AG09319 (cell line): ENCODE measurements at places on chromosomes 5 and 9.

GRCh38 chr5:12854386-12854785 lies 950.1 kb upstream of the CTNND2 start:
- no peak for DNase-seq

DNA sequence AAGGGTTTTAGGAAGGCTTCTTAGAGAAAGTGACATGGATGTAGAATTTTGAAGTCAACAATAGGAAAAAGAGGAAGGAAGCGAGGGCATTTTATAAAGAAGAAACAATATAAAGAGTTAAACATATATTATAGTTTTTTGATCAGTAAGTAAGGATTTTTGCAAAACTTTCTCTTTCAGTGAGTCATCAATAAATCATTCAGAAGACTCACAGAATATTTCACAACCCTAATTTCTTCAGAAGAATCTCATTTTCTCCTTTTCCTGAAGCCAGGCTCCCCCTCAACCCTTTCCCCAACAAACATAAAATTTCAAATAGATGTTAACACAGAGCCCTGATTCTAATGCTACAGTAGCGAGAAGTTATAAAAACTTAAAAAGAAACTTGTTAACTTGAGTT lies 4.3 kb upstream of the COX7C start:
- no peak for DNase-seq

DNA sequence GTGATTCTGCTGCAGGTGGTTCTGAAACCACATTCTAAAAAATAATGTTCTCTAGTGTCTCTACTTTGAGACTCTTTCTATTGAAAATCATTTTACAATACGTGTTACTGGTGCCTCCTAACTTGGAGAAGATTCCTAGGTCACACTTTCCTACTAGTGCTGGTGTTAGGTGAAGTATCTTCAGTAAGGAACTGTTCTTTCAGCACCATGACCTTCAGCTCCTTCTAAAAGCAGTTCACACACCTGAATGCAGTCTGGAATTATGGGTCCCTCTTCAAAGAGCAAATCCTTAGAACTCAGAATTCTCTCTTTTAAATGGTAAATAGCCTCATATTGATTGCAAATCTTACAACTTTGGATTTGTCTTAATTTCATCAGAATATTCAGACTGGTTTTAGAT lies 10.6 kb upstream of the DPYSL3 start:
- no peak for DNase-seq

DNA sequence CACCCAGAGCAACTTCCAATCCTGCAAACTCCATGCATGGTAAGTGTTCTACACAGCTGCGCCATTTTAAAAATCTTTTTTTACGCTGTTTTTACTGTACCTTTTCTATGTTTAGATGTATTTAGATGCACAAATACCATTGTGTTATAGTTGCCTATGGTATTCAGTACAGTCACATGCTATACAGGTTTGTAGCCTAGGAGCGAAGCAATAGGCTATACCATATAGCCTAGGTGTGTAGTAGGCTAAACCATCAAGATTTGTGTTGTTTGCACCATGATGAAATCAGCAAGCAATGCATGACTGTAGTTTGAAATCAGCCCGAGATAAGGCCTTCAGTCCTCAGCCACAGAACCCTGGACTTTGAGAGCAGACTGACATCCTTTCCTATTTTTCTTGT lies 101.2 kb downstream of the LIX1 start:
- DNase-seq = no peak

GRCh38 chr5:169707686-169708085 lies 70.6 kb downstream of the DOCK2 start:
- DNase-seq = no peak
